ENCODE measurements at places on chromosomes 2 and 18.
A peak's percentile ranks its signal among the peaks of the same experiment; 100 is the strongest.

DNA sequence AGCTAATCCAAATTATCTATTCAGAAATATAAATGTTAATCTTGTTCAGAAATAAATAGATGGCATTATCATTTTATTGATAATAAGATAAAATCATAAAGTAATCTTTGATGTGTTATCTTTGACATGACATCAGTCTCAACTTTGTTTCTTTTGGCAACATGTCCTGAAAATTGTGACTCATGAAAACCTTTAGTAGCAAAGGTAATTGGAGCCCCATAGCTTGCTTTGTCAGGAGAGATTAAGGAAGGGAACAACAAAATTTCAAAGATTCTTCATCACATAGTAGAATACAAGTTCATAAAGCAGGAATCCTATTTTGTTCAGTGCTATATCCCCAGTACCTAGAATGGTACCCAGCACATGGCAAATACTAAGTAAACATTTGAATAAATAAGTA lies 165.4 kb downstream of the KCNE4 start:
- DNase-seq: no peak

DNA sequence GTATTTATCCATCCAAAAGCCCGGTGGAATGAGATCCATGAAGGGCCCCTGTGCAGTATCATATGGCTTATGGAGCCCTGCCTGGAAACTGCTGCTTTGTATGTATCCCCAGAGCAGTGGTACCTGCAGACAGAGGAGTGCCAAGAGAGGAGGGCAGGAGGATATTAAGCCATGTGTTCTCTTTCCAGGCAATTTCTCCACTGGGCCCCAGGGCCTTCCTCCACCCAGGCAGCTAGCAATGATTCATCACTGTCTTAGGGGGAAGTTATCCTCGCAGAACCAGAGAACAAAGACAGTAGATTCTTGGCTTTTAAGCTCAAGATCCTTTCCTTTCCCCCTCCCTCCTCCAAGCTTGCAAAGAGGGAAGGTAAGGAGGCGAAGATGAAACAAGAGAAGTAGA lies 98.1 kb downstream of the LRRC30 start:
- DNase-seq: no peak

GRCh38 chr2:143375384-143375880 lies 246.2 kb downstream of the ARHGAP15 start:
- no peak for DNase-seq

- no peak for DNase-seq
These were observed 110.5 kb downstream of the TCF4 start for GRCh38 chr18:55477499-55477859.

DNA sequence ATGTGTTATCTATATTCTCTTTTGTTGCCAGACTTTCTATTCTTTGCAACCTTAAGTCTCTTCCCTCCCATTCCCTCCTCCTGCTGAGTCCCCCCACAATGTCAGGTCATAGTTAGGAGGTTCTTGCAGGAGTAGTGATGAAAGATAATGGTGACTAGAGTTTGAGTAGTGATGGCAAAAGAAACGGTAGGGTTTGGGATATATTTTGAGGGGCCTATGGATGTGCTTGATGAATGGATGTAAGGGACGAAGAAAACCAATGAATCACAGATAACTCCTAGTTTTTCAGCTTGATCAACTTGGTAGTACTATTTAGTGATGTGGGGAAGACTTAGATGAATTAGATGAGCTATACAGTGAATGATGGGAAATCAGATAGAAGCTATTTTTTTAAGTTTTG lies 21.0 kb downstream of the EML4 start:
- no peak for DNase-seq

DNA sequence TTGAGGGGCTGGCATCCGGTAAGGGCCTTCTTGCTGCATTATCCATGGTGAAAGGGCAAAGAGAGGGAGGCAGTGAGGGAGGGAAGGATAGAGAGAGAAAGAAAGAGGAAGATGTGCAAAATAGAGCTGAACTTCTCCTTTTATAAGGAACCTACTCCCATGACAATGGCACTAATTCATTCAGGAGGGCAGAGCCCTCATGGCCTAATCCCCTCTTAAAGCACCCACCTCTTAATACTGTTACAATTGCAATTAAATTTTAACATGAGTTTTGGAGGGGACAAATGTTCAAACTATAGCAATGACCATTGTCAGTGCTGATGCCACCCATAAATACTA lies 60.2 kb downstream of the CXCR4 start:
- DNase-seq: no peak

GRCh38 chr2:146721486-146721885 lies 1123.3 kb upstream of the ACVR2A start:
- no peak for DNase-seq

DNA sequence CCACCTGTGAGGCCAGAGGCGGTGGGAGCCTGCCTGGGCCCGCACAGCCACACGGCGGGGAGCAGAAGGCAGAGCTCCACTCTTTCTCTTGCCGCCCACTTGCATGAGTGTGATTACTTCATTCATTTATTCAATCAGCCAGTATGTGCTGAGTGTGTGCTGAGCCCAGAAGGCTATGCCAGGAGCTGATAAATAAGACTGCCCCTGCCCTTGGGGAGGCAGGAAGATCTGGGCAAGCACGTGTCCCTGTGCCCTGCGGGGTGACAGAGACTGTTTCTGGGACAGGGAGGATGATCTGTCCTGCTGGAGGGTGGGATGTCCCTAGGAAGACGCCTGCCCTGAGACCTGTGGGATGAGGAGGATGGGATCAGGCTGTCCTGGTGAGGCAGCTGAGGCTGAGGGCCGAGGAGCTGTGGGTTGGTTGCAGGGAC lies 250.8 kb downstream of the DYSF start:
- no peak for DNase-seq

GRCh38 chr2:238913931-238914647 lies 66.2 kb downstream of the TWIST2 start:
- no peak for DNase-seq

- DNase-seq: no peak
These were observed 239.9 kb downstream of the KLHL29 start for GRCh38 chr2:23624915-23625314.

GRCh38 chr2:58834404-58834803 lies 593.3 kb upstream of the FANCL start:
- no peak for DNase-seq

DNA sequence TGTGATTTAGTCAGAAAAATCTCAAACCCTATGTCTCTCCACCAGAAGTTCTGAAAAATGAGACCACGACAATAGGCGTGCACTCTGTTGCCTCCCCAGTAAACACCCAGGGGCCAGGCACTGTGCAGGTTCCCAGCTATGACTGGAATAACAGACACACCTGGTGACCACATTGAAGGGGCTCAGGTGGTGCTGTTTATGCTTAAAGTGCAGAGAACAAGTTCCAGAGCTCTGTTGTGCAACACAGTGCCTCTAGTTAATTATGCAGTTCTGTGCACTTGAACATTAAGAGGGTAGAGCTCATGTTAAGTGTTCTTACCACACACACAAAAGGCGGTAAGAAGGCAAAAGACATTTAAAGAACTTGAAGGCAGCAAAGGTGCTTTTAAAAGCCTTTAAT lies 52.6 kb upstream of the AFF3 start:
- DNase-seq: no peak

GRCh38 chr2:228649447-228649846 lies 468.0 kb upstream of the SPHKAP start:
- DNase-seq: no peak

DNA sequence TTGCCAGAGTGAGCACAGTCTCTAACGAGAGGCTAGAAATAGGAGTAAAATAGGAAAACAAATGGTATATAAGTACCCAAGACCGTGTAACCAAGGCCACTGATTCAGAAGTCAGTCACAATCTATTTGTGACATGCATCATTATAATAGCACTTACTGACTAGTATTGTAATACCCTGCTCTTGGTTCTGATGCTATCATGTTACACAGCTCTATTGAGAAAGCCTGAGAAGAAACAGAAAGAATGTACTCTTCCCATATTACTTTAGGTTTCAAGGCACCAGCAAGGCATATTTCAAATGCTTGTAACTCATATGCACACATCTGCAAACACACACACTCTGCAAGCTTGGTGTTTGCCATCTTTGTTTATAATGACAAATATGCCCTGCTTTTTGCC lies 746.4 kb downstream of the SLC4A3 start:
- no peak for DNase-seq

DNA sequence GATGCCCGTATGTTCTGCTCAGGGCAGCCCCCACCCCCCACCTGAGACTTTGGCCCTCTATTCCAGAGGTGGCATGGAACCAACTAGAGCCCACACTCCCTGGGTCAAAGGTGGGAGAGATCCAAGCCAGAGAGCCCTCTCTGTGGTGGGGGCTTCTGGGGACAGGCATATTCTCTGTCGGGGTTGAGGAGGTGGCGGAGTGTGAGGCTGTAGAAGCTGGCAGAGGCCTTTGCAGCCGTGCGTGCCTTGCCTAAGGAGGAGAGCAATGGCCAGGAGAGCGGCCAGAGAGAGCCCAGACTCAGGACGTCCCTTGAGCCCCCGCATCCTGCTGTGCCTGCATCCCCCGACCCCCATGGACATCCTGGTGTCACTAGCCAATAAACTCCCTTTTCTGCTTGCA lies 79.2 kb upstream of the HPCAL1 start:
- DNase-seq: no peak

DNA sequence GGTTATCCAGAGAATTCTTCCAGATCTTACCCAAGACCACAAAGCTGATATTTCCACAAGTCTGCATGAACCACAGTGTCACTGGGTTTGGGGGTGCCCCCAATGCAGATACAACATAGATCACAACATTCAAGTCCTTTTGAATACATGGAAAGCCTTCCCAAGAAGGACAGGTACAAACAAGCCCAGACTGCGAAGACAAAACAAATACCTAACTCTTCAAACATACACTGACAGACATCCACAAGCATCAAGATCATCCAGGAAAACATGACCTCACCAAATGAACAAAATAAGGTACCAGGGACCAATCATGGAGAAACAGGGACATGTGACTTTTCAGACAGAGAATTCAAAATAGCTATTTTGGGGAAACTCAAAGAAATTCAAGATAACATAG lies 93.1 kb downstream of the MDH1 start:
- no peak for DNase-seq

GRCh38 chr2:3418766-3419404 lies 39.4 kb downstream of the TRAPPC12 start:
- no peak for DNase-seq

DNA sequence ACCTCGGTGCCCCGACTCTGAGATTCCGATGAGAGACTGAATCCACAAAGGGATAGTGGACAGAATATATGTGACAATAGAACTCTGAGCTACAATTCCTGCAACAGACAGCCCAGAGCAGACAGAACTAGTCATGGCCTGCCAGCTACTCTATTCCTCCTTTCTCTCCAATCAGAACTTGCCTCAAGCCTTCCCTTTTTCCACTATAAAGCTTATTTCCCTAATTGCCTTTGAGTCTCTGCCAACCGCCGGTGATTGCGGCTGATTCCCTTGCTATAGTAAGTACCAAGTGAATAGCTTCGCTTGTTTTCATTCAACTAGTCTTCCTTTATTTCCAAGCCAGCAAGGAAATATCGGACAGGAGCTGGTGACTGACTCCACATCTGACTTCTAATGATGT lies 96.8 kb downstream of the DSC3 start:
- DNase-seq: peak; percentile 87
